ENCODE measurements at places on chromosomes 7 and 10. TPM values are rescaled to one million over a fixed set of nuclear protein-coding genes. Genes with fewer than 3 reads are reported as not detected.

MSMB gene
- total RNA-seq = not detected

SEMA3A gene
- total RNA-seq = 3.0 TPM

PLAC9 gene
- not detected for total RNA-seq

OR2A12 gene
- total RNA-seq = not detected

DNA sequence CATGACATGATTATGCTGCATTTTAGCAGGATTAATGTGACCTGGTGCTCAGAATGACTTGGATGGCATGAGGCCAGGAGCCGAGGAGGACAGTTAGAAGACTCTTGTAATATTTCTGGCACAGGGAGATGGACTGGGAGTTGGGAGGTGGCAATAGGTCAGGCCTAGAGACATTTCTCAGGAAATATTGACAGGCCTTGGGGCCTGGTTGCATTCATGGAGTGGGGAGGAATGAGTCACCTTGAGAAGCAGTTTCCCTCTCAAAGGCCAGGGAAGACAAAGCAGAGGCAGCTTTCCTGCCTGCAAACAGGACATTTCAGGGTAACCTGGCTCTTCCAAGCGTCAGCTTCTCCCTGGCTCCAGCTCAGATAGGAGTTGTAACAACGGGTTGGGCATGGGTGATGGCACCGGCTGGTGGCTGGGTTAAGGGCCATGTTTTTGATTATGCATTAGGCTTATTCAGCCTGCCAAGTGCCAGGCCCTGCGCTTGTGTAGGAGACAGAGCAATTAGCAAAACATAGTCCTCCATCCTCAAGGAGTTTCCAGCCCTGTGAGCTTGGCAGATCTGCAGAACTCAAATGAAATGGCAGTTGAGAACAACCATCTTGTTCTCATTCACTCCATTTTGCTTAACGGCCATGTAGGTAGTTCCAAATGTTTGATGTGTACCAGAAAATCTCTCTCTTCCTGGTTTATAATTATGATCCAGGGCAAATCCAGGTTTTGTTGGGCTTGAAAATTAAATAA, 38.2 kb downstream of the HK1 start:
- DNase-seq = no peak

DNA sequence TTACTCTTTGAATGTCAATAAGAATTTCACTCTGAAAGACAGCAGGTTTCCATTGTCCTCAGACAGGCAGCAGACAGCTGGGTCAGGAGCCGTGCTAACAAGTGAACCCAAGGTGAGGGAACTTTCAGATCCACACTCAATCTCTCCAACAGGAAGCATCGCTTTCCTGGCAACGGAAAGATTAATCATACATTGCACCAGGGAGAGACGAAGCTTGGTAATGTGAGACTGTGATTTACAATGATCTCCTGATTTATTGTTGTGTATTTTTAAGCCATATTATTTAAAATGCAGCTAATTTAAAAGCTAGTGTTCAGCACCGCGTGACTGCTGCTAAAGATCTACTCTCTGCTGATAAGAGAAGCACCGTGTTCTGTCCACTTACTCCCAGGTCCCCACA, 17.5 kb upstream of the NOM1 start:
- no peak for DNase-seq

- DNase-seq = no peak
These were observed 123.6 kb downstream of the OAT start for GRCh38 chr10:124294811-124295770.

DNA sequence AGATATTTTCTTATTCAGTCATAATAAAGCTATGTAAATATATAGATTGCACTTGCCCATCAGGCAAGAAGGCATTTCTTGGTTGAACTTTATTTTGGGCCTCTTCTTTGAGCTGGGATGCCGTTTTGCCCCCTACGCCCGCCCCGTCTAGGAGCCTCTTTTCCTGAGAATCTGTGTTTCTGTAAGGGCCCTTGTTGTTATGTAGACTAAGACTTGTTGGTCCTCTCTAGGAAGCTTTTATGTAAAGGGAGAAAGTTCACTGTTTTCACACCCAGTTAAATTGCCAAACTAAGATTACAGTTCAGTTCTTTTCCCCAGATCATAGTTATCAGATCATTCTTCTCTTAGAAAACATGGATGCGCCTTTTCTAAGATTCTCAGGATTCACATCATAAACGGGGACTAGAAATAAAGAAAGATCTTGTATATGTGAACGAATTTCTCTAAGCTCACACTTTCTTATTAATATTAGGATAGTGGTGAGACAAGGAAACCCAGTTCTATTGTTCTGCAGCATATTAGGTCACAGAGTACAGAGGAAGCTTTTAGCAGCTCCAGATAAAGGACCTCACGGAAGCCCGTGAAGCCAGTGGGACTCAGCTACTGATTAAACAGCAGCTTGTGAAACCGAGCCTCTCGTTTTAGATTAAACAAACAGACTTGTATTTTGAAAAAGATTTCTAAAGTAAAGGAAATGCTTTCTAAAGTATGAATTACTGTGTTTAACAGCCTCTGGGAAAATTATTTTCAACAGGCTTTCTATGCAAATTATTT, 3.8 kb downstream of the LMTK2 start:
- no peak for DNase-seq

GRCh38 chr7:14432924-14433323, 443.5 kb upstream of the ETV1 start:
- no peak for DNase-seq

DNA sequence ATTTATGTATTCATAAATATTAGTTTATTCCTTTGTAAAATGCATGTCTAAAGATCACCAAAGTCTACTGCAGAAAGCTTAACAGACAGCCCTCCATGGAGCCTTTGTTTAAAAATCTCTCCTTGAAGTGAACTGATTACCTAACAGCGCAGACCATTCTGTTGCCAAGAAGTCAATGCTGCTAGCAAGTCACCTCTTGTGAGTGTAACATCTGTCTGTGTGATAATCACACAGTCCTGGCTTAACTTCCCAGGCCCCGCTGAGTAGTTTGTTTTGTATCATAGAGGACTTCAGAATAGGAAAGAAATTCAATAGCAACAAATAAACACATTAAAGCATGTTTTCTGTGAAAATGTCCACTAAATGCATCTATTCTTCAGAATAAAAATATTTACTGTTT, 435.3 kb upstream of the IGFBP3 start:
- DNase-seq = no peak

DNA sequence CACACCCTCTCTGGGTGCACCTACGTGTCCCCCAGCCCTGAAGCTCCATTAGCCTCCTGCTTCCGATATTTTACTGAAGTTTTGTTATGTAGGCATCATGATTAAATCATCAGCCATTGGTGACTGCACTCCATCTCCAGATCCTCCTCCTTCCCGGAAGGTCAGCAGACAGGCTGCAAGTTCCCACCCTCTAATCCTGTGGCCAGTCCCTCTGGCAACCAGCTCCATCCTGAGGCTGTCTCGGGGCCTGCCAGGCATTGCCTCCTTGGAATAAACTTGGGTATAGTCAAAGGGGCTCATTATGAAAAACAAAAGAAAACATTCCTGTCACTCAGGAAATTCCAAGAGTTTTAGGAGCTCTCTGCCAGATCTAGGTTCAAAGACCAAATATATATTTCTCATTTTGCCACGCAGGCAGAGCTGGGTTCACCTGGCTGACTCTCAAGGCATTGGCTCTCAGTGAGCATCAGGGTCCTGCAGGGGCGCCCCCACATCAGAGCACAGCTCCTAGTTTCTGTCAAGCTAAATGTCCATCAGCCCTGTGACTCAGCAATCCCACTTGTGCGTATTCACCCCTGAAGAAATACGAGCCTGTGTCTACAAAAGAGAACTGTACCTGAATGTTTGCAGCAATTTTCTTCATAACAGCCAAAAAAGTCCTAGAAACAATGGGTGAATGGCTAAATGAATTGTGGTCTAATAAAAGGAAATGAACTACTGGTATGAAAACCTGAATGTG, 27.4 kb upstream of the TMEM72 start:
- no peak for DNase-seq
